ENCODE measurements at places on chromosomes 5 and 9.

- no peak for DNase-seq
These were observed 855.2 kb downstream of the MAT2B start for GRCh38 chr5:164360589-164360988.

- no peak for DNase-seq
These were observed 1.7 kb downstream of the AHRR start for GRCh38 chr5:322942-323879.

- DNase-seq: no peak
These were observed 61.1 kb downstream of the SPATA31C2 start for GRCh38 chr9:88077071-88077617.

- no peak for DNase-seq
These were observed 46.6 kb upstream of the TNC start for GRCh38 chr9:115164511-115164974.

DNA sequence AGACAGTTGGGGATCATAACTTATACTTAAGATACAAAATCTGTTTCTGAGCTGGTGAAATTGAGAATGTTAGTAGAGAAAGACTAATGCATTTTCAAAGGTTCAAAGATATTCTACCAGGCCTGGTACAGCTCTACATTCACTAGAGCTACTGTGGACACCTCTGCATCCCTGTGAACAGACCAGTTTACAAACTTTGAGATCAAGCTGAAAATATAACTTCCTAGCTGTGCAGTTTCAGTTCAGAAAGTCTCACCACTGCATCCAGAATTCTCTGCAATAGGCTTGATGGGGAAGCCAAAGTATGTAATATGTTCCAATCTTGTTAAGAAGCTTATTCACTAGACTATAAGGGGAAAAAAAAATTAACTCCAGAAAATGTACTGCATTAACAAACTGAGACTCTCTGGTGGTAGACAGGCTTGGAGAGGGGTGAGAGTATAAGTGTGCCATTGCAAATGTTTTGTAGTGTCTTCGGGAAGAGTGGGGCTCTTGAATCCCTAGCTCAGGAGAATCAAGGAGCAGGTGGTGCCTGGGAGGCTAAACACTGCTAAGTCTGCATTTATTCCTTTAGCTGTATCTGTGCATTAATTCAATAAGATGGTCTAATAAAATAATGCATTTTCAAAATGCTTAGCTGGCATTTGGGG is 671.9 kb downstream of the NR2F1-AS1 start:
- DNase-seq: no peak

DNA sequence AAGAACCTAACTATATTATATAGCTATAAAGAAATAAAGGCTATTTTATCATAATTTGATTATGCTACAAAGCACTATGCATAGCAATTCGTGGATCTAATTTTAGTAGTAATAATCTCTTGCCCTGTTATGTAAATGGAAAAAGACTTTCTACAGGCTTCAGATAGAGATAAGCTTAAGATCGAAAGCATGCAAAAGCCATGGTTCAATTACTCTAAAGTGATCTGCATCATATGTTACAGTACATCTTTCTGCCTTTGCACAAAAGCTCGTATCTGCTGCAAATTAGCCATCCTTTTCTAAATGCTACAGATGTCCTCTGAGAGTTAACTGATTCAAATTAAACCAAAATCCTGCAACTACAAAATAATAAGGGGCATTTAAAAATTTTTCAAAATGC is 234.8 kb upstream of the TMEM161B start:
- no peak for DNase-seq
